Gastroesophageal sphincter (tissue), 4 donors: ENCODE measurements at places on chromosomes 7 and 10.

DNA sequence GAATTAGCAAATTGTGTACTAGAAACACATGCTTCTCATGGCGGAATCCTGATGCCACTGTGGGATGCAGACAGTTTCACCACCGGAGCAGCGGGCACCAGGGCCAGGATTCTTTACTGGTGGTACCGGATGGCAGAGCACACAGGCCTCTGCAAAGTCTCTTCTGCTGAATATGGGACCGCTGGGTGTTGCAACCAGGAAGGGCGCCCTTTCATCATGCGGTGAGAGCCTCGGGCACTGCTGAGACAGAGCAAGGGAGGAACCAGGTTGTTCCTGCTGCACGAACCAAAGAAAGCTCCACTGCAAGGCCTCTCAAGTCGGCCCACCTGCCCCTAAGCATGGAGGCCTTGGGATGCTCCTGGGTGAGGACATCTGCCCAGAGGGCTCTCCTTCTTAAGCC is 57.0 kb upstream of the NMT2 start:
- ATAC-seq: no peak

- peak; percentile 56 for ATAC-seq
These were observed 17.5 kb downstream of the ACTA2 start for GRCh38 chr10:88934900-88935672.

DNA sequence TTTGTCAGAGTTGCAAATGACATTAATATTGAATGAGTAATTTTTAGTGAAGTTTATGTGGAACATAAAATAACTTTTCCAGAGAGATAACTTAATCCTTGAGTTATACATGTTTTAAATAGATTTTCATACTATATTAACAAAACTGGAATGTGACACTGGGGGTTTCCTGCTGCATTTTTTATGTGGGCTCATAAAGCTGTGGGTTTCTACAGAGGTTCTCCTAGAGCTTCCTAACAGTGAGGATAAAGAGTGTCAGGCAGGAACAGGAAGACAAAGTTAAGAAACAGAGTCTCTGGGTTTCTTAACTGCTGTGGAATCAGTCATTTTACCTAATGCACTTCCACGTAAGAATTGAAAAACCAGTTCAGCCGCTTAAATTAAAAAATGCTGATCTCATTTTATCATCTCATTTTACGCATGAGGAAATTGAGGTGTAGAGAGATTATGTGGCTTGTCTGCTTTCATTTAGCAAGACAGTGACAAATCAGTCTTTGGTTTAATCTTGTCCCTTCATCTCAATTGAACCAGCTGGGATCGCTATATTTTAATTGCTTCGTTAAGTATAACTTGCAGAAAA is 5.0 kb downstream of the CD36 start:
- no peak for ATAC-seq

GRCh38 chr10:51224671-51225161 is 150.4 kb downstream of the PRKG1 start:
- peak; percentile 66 for ATAC-seq

DNA sequence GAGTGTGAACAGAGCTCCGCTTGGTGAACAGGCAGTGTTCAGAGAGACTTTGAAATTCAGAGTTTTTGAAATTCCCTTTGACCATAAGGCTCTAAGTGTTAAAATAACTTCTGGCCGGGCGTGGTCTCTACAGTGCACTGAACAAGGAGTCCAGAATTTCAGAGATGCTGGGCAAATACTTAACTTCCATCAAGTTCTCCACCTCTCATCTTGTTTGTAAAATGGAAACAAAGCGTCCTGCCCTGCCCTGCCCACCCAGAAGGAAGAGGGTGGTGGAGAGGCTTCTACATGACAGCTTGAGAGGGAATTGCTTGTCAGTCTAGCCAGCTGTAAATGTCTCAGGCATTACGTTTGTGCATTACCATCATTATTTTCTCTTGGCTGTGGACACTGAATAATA is 102.6 kb downstream of the RGS10 start:
- ATAC-seq: no peak

DNA sequence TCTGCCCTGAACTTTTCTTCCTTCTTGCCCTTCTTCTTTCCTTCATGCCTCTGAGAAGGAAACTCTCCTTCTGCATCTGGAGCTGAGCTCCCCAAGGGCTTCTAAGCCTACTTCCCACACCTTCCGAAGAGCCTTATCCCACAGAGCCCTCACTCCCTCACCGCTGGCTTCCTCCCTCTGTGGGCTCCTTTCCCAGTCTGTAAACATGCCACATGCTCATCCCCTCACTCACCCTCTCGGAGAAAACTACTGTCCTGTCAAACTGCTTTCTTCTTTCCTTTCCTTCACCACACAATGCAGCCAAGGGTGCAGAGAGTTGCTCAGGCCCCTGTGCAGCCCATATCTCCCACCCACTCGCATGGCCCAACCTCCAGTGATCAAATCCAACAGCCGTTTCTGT is 18.1 kb downstream of the ANKRD16 start:
- ATAC-seq: no peak

GRCh38 chr7:129616530-129616929 is 5.0 kb downstream of the NRF1 start:
- ATAC-seq: no peak

DNA sequence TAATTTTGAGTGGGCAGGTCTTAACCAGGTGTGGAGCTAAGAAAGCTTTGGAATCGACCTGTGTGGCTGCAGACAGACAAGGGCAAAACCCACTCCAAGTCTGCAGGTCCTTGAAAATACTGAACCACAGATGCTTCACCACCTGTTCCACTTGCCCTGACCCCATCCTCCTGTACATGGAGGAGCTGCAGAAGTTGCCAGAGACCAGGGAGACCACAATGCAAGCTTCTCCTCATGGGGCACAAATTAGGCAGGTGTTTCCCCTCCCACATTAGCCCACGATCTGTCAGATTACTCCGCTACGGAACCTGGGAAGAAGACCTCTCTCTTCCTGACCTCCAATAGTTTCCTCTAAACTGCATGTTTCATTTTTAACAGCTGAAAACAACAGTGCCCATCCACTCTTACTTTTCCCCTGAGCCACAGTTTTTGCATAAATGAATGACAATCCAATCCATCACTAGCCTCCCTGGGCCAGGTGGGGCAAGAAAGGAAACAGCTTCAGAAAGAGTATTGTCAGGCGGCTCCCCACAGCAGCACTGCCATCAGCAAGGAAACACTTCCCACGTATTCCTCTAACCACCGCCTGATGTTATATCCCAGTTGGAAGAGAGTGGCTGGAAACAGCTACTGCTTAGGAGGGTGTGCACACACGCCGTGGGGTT is 141.6 kb downstream of the PRKAG2 start:
- ATAC-seq: no peak

DNA sequence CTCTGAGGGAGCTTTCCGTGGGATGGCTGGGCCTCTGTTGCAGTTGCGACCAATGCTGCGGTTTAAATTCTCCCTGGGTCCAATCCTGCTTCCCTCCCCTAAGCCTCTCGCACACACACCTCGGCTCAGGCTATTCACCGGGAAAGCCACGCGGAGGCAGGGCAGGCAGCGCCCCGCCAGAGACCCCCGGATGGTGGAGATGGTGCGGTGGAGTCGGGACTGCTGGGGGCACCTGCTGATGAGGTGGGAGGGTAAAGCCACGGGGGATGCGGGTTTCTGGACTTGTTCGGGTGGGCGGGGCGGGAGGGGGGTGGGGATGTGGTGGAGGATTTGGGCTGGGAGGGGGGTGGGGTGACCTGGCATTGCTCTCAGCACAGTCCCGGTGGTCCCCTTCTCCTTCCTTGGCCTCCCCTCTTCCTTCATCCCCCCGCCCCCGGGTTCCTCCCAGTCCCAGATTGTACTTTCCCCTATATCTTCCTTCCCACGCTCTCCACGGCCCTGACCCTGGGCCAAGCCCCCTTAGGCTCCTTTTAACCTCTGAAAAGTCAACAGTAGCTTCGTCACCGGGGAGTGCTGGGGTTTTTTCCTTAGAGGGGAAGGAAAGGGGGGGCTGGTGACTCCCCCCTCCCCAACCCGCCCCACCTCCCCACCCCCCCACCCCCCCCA is 16.4 kb downstream of the UNCX start:
- no peak for ATAC-seq

GRCh38 chr7:96089511-96089910 is 232.4 kb downstream of the SLC25A13 start:
- ATAC-seq: no peak

- ATAC-seq: no peak
These were observed 1.5 kb upstream of the PARD3 start for GRCh38 chr10:34816501-34817002.

GRCh38 chr7:123415625-123416024 is 118.8 kb downstream of the IQUB start:
- no peak for ATAC-seq

- ATAC-seq: no peak
These were observed 302.1 kb downstream of the ADK start for GRCh38 chr10:74453169-74453568.

- ATAC-seq: no peak
These were observed 107.0 kb downstream of the LARP4B start for GRCh38 chr10:824497-824896.

DNA sequence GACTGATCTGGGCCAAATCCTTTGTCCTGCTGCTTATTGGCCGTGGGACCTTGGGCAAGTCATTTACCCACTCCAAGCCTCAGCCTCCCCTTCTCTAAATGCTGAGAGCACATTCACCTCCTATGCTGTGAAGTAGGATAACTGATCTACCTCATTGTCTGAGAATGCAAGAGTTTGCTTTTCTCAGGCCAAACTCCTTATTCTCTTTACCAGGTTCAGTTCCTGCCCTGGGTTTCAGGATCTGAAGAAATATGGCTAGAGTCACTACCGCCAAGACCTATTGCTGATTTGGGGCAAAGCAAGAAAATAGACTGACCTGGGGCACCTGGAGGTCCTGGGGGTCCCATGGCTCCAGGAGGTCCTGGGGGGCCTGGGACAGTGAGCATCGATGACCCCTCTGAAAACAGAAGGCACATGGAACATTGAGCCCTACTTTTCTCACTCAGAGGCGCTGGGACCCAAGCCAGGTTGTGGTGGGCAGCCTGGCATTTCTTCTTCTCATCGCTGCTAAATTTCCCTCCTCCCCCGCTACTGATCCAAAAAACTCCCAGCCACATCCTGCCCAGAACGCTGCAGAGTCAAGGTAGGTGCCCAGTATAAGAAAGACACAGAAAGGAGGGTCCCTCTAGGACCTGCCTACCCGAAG is 42.4 kb downstream of the COL17A1 start:
- no peak for ATAC-seq

GRCh38 chr10:104487794-104488438 is 134.3 kb downstream of the CFAP58 start:
- ATAC-seq: no peak

GRCh38 chr7:118306771-118307170 is 82.3 kb downstream of the ANKRD7 start:
- no peak for ATAC-seq
